C1 segment of cervical spinal cord (tissue), 14 donors: ENCODE measurements at places on chromosomes 12 and 14.

DNA sequence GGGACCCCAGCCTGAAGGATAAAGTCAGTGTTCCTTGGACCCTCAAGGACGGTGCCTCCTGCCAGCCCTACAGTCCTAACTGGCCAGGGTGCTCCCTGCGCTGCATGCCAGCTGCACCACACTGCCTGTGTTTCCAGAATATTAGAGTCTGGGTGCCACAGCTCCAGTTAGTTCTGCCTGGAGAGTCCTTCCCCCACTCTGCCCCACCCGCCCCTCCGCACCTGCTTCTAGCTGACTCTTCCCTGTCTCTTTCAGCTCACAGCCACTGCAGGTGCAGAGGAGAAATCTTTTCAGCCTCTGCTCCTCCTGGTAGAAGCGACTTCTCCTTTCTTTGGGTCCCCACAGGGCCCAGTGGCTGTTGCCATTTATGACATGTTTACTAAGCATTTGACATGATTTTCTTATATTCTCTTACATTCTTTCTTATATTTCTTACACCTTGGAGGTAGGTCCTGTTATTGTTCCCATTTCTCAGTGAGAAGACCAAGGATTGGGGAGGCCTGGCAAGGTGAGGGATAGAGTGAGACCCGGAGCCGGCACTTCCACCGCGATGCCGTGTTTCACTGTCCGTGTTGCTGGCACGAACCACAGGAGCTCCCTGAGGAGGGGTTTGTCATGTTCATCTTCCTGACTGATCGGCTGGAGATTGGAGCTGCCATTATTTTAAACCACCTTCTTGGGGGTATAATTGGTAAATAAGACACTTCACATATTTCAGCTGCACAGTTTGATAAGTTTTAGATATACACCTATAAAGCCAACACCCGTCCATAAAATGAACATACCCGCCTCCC, 29.4 kb downstream of the SYNE3 start:
- no peak for DNase-seq

GRCh38 chr12:77878901-77879300, 48.2 kb downstream of the NAV3 start:
- no peak for DNase-seq

DNA sequence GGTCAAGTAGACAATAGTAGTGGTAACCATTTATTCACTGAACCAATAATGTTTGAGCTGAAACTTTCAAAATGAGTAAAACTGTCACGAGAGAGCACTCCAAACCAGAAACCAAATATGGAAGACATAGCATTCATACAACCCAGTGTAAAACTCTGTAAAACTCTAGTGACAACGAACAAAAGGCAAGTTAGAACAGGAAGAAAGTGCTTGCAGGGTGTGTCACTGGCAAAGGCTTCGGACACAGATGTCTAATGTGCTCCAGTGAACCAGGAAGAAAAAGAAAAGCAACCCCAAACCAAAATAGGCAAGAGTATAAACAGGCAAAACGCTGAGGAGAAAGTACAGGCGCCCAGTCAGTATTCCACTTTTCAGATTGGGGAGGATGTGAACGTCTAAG, 79.3 kb upstream of the FZD10 start:
- DNase-seq = no peak

DNA sequence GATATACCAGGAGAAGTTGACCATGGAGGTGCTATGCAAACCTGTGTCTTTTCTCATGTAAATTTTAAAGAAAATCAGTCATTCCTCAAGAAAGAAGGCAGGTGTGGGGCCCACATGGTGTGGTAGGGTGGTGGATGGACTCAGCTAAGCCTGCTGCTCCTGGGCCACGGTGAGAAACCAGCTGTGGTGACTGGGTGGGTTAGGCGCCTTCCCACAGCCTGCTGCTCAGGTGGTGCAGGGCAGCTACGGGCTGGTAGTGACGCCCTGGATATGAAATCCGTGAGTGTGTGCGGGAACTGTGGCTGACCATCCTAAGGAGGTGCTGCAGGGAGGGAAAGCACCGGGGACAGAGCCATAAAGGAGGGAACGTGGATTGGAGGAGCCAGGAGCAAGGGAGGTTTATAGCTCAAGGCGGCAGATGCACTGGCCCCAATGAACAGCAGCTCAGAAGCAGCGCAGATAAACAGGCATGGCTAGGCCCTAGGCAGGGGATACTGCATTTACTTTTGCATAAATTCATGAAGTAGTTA, 408.8 kb downstream of the FUT8 start:
- no peak for DNase-seq

DNA sequence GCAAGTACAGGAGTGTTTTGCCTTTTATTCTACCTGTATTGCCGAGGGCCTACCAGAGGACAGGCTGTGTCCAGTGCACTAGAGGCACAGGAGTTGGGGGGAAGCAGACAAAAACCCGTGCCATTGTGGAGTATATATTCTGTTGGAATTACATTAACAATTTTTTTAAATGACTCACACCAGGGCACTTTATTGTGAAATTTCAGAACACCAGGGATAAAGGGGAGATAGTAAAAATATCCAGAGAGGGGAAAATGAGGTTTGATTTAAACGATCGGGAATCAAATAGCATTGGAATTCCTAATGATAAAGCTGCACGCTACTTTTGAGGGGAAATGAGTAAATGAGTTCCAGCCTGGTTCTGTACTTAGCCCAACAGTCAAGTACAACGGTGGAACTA, 123.2 kb downstream of the PELI2 start:
- no peak for DNase-seq

GRCh38 chr12:99960311-99960710, 24.4 kb downstream of the ANKS1B start:
- DNase-seq = no peak

DNA sequence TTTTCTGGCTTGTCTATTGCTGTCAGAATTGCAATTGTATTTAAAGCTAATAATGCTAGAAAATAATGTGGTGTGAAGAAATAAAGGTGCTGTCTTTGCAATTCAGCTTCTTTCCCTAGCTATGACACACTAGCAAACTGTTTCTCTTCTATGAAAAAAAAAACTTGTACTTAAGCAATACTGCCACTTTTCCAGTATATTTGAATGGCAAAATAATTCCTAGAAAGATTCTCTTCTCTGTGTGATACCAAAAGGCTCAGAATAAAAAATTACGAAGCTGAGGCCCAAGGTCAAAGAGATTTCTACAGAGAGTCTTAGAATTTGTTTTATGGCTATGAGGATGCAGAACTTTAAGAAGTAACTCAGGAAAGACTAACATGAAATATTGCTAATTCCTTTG, 235.5 kb downstream of the ADAMTS20 start:
- DNase-seq = no peak

DNA sequence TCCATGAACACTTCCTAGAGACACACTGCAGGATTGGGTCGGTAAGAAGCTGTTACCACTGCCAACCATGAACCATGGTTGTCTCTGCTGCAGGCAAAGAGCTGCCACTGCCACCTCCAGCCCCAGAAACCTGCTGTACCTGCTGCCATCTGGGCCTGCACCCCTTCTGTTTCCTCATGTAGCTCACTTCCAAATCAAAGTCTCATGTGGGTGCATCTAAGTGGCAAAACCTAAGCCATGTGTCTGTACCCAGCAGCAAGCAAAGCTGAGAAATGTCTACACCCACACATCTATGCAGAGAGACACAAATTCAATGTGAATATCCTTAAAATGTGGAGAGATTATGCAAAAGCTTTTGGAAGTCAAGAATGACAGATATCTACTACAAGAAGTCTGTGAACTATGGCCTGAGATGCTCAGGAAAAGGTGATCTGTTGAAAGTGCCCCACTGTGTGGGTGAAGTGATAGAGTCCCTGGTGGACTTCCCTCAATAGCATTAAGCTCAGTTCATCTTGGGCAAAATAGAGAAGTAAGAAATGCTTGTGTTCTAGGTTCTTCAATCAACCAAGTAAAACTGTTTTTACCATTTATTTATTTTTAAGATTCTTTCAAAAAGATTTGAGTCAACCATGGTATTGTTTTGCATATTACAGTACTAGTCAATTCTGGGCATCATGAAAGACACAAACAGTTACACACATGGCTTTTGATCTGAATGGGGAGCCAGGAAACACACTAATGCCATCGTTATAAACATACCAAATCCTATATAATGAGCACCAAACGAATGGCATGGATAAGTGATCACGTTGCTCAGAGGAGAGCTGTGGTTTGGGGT, 64.4 kb downstream of the FOS start:
- no peak for DNase-seq

DNA sequence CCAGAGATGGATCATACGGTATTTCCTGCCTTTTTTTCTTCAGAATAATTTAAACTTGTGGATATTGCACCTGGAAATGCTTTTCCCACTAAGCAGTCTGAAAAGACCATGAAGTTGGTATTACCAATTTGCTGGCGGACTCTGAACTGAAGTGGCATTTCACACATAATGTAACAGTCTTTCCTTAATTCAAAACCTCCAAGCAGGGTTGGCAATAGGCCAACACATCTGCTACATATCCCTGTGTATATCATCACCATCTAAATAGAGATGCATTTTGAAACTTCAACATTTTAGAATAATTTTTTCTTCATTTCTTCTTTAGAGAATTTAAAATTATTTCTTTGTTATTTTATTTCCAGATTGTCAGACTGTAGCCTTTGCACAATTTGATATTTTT, 100.5 kb downstream of the TSPAN8 start:
- no peak for DNase-seq

GRCh38 chr12:24228371-24228770, 278.9 kb upstream of the SOX5 start:
- no peak for DNase-seq

DNA sequence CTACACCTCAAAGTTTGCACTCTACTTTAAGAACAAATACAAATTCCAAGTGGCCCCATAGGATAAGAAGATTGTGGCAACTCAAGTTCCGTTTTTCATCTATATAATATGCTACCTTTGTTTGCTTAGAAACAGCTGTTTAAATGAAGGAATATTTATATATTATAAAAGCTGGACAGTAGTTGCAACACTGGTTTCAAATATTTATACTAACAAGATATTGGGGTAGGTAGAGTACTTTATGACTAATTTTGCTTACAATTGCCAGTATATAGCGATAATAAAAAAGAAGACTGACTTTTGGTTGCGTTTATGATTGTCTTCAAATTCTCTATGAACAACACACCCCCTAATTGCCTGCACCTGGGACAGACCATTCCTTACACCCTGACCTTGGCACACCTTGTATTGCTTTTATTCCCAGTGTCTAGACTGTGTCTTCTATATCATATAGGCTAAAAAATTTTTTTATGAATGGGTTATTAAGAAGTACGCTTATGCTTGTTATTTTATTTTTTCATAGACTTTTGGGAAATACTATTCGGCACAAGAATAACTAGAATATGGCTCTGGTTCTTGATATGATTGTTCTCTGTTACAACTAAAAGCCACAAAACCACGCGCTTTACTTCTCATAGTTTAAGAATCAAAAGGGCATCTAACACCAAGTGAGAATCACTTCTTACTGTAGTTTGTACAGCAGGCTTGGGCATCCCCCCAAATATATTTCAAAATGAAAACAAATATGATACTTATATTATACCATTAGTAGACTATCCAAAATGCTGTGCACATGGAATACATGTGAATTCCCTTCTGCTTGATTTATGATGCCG, 455.4 kb upstream of the DCN start:
- no peak for DNase-seq

DNA sequence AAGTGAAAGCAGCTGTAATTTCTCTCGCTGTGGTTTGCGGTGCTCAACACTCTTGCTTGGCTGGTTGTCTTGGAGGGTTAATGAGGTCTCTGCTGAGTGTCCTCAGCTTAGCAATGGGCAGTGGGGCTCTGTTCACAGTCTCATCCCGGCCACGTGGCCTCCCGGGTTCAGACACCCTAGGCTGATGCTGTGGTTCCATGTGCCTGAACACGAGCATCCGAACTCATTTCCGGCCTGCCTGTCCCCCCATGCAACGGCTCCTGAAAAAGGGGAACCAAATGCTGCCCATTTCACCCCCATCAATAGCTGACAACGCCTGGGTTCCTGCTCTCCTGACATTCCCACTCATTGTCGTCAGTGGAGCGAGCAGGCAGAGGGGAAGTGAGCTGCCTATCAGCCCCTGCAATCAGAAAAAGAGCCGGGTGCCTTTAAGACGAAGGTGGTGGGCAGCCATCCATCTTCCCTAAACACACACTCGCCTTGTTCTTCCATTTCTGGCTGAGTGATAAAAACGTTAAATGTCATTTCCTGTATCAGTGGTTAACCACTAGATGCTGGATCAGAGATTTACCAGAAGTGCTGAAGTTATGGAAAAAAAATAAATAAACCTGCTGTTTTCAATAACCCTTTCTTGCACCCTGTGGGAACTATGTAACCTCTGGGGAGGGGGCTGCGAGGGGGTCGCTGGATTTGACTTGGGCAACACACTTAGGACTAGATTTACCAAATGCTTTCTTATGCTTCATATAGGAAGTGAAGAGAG, 60.3 kb upstream of the BCL2L14 start:
- no peak for DNase-seq

DNA sequence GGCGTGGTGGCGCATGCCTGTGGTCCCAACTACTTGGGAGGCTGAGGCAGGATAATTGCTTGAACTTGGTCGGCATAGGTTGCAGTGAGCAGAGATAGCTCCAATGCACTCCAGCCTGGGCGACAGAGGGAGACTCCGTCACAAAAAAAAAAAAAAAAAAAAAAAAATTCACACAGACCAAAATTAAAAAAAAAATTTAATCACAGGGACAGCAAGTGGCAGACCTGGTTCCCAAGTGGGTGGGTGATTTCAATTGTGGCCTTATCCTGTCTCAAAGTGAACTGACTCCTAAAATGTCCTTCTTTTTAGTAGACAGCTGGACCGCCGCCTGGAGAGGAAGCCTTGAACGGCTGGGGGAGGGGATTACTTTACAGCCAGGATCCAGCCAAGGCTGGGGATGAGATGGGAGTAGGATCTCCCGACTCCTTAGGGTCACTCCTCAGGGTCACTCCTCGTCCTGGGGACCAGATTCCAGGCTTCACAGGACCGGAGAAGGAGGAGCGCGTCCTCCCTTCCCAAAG, 1.5 kb upstream of the KCNH3 start:
- DNase-seq = no peak

GRCh38 chr12:96985515-96986362, 78.7 kb downstream of the NEDD1 start:
- no peak for DNase-seq
